ENCODE measurements at places on chromosomes 1 and 21. TPM values are rescaled to one million over a fixed set of nuclear protein-coding genes. Genes with fewer than 3 reads are reported as not detected.

DNA sequence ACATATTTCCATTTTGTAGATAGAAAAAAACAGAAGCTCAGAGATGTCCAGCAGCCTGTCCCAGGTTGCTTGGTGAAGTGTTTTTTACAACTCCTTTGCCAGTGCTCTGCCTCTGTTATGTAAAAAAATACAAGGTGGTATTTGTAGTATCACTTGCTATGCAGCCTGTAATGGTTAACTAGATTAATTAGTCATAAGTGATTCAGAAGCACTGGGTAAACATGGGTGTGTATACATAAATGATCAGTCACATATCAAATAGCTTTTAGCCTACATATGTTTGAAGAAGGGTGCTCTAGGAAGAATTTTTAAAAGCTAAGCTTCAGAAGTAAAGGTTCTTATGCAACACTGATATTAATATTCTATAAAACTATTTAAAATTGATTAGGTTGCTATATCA lies 70.0 kb upstream of the MAGI3 start:
- DNase-seq: no peak

GRCh38 chr1:110390692-110391245 lies at the start of gene SLC16A4:
SLC16A4 (minus strand) TSS chr1:110391026; CDS start chr1:110389323, 1,703 bp downstream.
- no peak for DNase-seq

GRCh38 chr1:8091691-8092090 lies 65.6 kb upstream of the ERRFI1 start:
- DNase-seq: no peak

- DNase-seq: peak; percentile 29
These were observed 11.7 kb upstream of the EPHA2 start for GRCh38 chr1:16167331-16168143.

DNA sequence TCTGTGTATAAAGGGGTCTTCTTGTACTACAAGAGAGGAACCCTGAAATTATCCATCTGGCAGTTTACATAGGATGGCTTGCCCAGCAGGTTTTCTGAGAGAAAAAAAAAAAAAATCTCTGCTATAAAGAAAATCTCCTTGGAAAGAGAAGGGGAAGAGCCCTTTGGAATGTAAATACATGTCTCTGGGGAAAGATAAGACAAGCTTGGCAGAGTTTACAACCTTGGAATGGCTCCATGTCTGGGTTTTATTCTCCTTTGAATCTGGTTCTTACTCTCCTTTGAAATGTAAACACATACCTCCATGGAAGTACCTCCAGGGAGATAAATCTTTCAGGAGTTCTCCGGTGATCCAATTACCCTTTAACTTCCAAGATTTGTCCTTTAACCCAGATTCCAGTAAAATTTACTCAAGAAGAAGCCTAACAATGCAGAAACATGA lies 45.1 kb upstream of the DNAH14 start:
- no peak for DNase-seq

GRCh38 chr1:245762396-245762910 lies 607.7 kb downstream of the KIF26B start:
- no peak for DNase-seq

- no peak for DNase-seq
These were observed 8.3 kb downstream of the RCAN1 start for GRCh38 chr21:34606621-34607020.

- DNase-seq: no peak
These were observed 34.2 kb downstream of the AHDC1 start for GRCh38 chr1:27569506-27570291.

DNA sequence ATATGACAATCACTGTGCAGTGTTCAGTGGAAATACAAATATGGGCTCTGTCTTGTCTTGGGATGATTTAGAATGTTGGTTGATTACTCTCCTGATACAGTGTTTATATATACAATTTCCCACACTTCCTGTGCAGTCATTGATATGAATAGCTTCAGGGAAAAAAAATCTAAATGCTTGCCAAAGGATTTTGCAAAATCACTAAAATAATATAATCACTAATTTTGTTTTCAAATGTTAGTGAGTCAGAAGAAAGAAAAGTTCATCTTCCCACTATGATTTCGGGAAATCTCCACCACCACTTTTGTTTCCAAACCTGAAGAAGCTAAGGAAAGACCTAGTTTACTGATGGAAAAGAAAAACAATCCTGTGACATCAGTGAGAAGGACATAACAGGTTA lies 32.1 kb upstream of the CHRM3 start:
- DNase-seq: no peak

GRCh38 chr1:109944541-109944940 lies 33.9 kb downstream of the CSF1 start:
- no peak for DNase-seq

DNA sequence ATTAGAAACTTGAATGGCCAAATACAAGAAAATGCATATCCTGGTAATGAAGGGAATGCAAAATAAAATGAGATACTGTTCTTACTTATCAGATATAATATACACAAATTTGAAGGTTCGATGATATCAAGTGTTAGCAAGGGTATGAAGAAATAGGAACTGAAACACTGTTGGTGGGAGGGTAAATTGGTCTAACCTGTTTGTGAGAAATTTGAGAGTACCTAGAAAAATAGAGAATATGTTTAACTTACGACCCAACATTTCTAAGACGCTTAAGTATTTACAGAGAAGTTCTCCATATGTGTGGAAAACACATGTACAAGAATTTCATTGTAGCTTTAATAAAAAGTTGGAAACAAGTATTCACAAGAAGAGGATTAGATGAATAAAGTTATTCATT lies 25.9 kb downstream of the ATG4C start:
- DNase-seq: no peak

GRCh38 chr21:31609081-31609480 lies 50.4 kb upstream of the SOD1 start:
- no peak for DNase-seq

- DNase-seq: no peak
These were observed 24.9 kb downstream of the KCNN3 start for GRCh38 chr1:154845174-154845573.

- DNase-seq: no peak
These were observed 18.5 kb downstream of the NTMT2 start for GRCh38 chr1:170164103-170164763.

DNA sequence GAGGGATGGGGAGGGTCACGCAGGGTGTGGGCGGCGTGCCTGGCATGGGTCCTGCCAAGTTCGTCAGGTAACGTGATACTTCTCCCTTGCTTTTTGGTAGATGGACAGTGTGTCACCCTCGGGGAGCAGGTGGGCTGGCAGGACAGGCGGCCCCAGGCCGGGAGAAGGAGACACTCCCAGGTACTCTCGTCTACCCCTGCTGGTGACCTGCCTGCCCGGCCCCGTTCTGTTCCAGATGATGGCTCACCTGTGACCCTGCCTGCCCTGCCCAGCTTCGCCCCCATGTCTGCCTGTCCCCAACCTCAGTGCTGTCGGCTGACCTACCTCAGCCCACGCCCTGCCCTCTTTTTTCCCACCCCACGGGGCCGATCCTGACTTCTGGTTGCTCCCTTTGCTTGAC lies 144.7 kb downstream of the PCBP3 start:
- no peak for DNase-seq

DNA sequence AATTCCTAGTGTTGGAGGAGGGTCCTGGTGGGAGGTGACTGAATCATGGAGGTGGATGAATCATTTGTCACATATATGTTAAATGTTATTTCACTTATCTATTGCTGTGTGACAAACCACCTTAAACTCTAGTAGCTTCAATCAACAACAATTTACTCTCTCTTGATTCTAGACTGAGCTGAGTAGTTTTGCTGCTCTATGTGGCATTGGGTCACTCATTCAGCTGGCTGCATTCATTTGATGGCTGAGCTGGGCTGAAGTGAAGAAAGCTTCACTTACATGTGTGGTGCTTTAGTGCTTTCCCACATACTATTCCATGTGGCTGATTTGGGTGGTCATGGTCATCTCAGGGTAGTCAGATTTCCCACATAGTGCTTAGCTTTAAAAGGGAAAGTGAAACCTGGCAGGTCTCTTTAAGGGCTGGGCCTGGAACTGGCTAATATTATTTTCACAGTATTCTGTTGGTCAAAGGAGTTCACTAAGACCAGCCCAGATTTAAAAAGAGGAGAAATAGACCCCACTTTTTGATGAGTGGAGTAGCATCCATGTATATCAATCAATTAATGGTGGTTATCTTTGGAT lies 10.5 kb downstream of the DNAH14 start:
- DNase-seq: no peak

GRCh38 chr1:205258719-205259118 lies 31.0 kb downstream of the TMCC2 start:
- DNase-seq: peak; percentile 83

GRCh38 chr1:17097147-17097546 lies 22.1 kb downstream of the PADI2 start:
- no peak for DNase-seq

- DNase-seq: no peak
These were observed 36.5 kb downstream of the EVA1C start for GRCh38 chr21:32448803-32449594.

DNA sequence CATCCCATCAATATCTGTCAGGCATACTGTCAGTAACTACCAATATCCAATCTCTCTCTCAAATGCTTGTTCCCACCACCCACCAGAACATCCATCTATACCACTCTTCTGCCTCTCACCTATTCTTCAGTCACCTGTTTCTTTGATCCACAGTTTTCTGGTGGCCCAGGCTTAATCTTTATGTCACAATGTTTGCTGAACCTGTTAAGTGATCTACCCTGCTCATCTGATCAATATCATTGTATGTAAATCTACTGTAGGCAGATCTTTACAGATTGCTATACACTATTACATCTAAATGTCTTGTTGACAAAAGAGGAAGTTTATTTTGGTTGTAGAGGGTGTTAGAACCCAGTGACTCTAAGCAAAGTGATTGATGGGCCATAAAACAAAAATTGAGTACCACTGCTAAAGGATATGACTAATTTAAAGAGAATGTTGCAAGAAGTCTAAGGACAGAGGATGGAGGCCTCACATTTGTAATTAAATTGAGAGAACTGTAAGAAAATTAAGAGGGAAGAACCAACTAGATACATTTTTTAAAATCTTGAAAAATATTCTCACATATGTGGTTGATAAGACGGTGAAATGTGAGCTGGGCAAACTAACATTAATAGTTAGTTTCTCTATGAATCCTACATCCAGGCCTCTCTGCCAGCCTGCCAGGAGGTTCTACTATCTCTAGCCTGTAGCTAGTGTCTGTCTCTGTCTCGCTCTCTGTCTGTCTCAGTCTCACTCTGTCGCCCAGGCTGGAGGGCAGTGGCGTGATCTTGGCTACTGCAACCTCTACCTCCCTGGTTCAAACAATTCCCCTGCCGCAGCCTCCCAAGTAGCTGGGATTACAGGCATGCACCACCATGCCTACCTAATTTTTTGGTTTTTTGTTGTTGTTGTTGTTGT lies 34.1 kb downstream of the EGLN1 start:
- DNase-seq: no peak

DNA sequence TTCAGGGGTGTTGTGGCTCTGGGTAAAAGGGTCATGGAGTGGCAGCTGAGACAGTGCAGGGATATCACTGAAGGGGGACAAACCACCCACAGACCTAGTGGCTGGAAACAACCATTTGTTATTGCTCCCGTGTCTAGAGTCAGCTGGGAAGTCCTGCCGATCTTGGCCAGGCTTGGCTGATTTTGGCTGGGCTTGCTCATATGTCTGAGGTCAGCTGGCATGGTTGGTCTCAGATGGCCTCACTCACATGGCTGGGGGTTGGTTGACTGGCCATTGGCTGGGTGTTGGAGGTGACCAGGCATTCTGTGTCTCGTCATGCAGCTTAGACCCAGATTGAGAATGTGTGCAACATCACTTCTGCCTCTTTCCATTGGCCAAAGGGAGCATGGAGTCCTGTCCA lies 203.8 kb upstream of the POU3F1 start:
- DNase-seq: no peak

- DNase-seq: no peak
These were observed 164.2 kb downstream of the CACNA1E start for GRCh38 chr1:181647314-181648035.

GRCh38 chr1:225250432-225250831 lies 177.4 kb downstream of the LBR start:
- DNase-seq: no peak

GRCh38 chr1:200257235-200257634 lies 152.6 kb downstream of the ZNF281 start:
- no peak for DNase-seq

GRCh38 chr1:101697072-101697471 lies 299.7 kb downstream of the OLFM3 start:
- no peak for DNase-seq

DNA sequence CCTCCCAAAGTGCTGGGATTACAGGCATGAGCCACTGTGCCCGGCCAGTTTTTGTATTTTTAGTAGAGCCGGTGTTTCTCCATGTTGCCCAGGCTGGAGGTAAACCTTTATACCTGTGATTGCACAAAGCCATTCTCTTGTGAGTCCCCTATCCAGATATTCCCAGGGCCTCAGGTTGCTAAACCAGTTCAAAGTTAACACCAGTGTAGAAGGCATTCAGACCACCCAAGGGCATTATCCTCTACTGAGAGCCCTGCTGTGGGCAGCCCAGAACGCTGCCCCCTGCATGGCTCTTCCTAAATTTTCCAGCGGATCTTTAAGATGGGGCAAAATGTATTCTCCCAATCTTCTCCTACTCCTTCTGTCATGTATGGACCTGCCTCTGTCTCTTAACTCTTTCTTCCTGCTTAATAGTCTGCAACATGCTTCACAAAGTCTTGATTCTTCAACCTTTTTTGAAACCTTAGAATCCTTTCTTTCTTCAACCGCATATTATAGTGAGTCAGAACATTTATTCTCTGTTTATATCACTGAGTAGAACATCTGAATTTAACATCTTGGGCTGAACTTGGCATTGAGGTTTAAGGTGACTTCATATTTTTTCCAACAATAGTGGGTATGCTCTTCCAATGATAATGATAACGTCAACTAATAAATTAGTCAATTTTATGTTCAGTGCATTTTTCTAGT lies 36.0 kb downstream of the UBE4B start:
- no peak for DNase-seq

The S100A2 gene
- not detected for total RNA-seq

The MIXL1 gene
- total RNA-seq: not detected

The UBASH3A gene
- not detected for total RNA-seq

The TRIM58 gene
- total RNA-seq: 2.0 TPM

The S100A3 gene
- 1.1 TPM for total RNA-seq

The C8B gene
- not detected for total RNA-seq

The HENMT1 gene
- 20.5 TPM for total RNA-seq

The SNAPIN gene
- total RNA-seq: 38.7 TPM

The HEYL gene
- total RNA-seq: 3.5 TPM

The TNFAIP8L2 gene
- total RNA-seq: 2.0 TPM

The TEKT2 gene
- total RNA-seq: 2.6 TPM

The KCNK2 gene
- total RNA-seq: 9.0 TPM

The RIPK4 gene
- not detected for total RNA-seq

The KIRREL1 gene
- 3.3 TPM for total RNA-seq

The PTCH2 gene
- total RNA-seq: 8.1 TPM

The CNR2 gene
- not detected for total RNA-seq
